Tibial artery (tissue), 4 donors: ENCODE measurements at places on chromosomes 7 and 10.
A peak's percentile ranks its signal among the peaks of the same experiment; 100 is the strongest.

GRCh38 chr10:118256825-118257570 lies 85.1 kb downstream of the FAM204A start:
- DNase-seq = no peak

DNA sequence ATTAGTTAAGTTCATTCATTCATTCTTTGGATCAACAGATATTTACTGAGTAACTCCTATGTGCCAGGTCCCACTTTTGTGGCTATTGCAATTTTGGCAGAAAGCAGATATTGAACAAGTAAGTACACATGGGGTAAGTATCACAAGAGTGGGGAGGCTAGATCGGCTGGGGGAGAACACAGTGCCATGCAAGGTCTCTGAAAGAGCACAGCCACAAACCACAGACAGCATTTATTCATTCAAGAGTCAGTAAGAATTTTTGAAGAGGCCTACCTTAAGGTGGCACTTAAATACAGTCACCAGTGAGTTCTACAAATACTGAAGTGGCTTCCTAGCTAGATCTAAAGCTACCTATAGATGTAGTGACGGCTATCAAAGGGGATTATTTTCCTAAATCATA lies 304.2 kb downstream of the RNLS start:
- no peak for DNase-seq

DNA sequence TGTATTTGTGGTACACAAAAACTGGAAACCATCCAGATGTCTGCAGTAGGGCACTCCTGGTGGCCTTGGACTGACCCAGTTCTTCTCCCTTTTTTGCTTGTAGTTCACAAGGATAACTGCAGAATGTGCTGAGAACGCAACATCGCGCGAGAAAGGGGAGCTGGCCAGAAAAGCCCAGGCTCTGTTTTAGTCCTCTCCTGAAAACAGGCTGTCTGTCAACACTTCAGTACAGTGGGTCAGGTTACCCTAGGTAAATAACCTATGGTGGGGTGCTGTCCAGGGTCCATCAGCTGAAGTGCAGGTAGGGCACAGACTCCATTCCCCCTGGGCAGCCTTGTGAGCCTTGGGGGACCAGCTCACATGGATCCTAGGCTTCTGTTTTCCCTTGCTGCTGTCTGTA lies 495.8 kb downstream of the MDFIC start:
- DNase-seq = no peak

GRCh38 chr10:133289761-133290160 lies 13.1 kb upstream of the ADAM8 start:
- DNase-seq = no peak

DNA sequence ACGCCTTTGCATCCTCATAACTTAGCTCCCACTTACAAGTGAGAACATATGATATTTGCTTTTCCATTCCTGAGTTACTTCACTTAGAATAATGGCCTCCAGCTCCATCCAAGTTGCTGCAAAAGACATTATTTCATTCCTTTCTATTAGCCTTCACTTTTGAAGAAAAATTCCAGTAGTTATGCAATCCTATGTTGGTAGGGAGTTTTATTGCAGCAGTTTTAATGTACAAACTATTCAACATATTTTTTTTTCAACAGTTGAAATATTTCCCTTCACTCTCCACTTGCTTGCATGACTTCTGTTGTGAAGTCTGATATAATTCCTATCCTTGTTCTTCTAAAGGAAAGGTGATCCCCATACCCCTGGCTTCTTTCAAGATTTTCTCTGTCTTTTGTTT lies 27.3 kb upstream of the ARHGAP22 start:
- no peak for DNase-seq

DNA sequence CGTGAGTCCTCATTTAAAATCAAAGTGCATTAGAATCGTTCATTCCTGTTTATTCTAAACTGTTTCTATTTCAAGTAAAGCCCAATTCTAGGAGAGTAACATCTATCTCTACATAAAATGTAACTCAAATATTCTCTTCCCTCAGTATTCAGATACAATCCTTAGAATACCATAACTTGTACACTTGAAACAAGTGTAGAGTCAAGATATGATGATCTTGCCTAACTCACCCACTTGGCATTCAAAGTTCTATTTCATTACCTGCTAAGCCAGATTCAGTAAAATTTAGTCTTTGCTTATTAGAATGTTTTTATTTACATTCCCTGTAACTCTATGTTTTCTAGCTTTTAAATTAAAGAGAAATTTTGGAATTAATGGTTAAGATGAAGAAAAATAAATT lies 31.6 kb downstream of the PRPS1L1 start:
- no peak for DNase-seq

DNA sequence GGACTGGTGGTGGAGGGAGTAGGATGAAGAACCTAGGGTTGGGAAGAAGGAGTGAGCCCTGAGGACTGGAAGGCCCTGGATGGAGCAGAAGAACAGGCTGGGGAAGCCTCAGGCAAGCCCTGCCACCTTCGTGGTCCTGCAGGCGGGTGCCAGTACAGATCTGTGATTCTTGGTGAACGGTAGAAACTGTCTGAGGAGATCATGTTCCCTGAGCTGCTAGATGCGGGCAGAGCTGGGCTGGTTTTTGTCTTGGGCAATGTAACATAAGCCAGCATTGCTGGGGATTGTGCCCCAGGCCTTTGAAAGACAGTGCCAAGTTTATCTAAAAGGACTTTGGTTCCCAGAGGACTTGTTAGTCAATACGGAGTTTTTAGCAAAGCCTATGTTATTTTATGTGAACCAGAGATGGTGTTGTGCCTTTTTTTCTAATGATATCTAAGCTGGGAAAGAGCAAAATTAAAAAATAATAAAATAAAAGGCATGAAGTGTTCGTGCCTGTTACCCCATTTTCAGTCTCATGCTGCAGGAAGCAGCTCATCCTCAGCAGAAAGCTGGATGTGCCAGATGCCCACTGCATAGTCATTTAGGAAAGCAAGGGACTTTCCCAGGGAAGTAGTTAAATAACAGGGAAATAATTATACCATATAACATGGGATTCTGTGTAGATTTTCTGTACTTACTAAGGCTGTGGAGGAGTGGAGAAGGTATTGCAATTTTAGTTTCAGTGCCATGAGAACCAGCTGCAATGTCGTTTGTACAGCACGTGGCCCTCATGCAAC lies 24.4 kb upstream of the FIGNL1 start:
- DNase-seq = no peak

DNA sequence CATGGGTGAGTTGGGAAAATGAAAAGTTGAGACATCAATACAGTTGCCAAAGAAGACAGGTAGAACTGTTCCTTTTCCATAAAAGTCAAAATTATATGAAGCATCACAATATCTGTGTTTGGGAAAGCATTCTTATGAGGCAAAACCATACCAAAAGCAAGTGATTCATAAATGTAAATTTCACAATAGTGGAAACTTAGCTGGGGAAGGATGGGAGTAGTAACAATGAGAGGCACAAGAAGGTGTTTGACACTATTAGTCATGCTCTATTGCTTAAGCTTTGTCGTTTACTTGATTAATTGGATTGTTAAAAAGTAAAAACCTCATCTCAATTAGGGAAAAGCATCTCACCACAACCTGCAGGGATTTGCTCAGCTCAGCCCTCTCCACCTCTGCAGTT lies 240.2 kb downstream of the C7orf25 start:
- DNase-seq = no peak

DNA sequence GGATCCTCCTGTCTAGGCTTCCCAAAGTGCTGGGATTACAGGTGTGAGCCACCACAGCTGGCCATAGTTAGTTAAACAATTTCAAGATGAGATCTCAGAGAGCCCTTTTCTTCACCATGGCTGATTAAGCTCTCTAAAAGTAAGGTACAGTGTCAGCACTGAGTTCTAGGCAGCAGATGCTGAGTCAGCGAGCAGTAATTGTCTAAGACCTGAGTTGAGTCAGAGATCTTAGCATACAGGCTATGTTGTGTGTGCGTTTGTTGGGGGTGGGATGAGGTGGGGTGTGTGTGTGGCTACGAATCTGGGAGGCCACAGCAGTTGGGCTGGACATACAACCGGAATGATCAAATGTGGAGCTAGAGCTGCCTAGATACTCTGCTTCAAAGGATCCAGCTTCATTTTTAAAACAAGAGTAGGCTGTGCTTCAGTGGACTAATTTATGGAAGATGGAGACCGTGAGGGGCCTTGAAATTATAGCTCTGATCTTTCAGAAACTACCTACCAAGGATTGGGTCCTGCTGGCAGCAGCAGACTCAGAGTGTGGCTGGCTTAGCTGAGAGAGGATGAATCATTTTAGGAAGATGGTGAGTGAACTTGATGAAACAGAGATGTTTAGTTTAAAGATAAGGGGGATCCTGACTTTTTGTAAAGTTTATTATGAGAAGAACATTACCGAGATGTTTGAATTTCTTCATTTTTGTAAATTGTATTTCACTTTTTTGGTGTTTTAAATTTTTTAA lies 17.5 kb upstream of the MTPN start:
- no peak for DNase-seq

- no peak for DNase-seq
Measured at GRCh38 chr7:88456490-88456889, 149.8 kb upstream of the STEAP4 start.

GRCh38 chr10:101014966-101015581 lies 15.5 kb downstream of the LZTS2 start:
- no peak for DNase-seq

DNA sequence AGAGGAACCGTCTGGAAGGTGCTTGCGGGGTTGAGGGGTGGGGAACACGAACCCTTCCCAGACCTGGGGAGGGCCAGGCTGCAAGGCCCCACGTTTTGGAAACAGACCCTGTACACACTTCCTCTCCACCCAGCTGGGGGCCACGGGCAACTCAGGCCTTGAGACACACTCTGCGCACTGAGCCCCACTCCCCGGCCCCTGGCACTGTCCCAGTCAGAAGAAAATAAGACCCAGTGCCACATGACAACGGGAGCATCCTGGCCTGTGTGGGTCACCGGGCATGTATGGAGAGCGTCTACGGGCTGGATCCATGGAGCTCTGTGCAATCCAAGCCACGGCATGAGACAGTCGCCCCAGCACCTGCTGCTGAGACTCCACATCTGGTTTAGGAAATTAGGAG lies 63.7 kb downstream of the CARD11 start:
- no peak for DNase-seq

DNA sequence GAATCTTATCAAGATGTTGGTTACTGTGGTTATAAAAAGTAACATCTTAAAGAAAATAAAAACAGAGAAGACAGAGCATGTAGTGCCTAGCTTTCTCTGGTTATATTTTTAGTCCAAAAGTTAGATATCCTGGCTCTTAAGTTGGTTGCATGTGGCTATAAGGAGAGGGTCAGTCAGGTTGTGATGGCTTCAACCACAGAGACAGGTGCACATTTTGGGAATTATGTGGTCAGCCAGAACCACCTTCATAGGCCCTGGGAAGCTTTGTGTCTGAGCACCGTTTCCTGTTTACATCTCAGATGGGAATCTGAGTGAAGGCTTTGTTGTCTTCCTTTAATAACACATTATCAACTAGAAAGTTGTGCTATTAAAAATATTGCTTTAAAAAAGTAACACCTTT lies 265.1 kb upstream of the IGFBP3 start:
- no peak for DNase-seq

- DNase-seq = no peak
Measured at GRCh38 chr10:69728335-69728870, 73.3 kb upstream of the COL13A1 start.

- no peak for DNase-seq
Measured at GRCh38 chr10:61136139-61136538, 192.2 kb upstream of the RHOBTB1 start.

GRCh38 chr10:48789486-48790456 lies 105.1 kb downstream of the WDFY4 start:
- DNase-seq = no peak

- DNase-seq = no peak
Measured at GRCh38 chr10:10233229-10233628, 784.4 kb upstream of the CELF2 start.

GRCh38 chr10:100613846-100614245 lies 78.1 kb downstream of the HIF1AN start:
- no peak for DNase-seq

- no peak for DNase-seq
Measured at GRCh38 chr10:81877596-81877995, 2.6 kb downstream of the NRG3 start.

DNA sequence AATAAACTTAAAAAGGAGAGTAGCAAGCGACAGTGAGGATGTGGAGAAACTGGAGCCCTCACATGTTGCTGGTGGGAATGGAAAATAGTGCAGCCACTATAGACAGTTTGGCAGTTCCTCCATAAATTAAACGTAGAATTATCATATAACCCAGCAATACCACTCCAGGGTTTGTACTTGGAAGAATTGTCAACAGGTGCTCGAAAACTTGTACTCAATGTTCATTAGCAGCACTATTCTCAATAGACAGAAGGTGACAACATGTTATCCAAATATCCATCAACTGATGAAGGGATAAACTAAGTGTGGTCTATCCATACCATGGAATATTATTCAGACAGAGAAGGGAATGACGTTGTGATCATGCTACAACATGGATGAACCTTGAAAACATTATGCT lies 71.9 kb downstream of the GALNT11 start:
- DNase-seq = no peak

- DNase-seq = no peak
Measured at GRCh38 chr10:124238367-124238766, 145.0 kb upstream of the CHST15 start.

- no peak for DNase-seq
Measured at GRCh38 chr10:71478813-71479365, 82.2 kb downstream of the CDH23 start.

DNA sequence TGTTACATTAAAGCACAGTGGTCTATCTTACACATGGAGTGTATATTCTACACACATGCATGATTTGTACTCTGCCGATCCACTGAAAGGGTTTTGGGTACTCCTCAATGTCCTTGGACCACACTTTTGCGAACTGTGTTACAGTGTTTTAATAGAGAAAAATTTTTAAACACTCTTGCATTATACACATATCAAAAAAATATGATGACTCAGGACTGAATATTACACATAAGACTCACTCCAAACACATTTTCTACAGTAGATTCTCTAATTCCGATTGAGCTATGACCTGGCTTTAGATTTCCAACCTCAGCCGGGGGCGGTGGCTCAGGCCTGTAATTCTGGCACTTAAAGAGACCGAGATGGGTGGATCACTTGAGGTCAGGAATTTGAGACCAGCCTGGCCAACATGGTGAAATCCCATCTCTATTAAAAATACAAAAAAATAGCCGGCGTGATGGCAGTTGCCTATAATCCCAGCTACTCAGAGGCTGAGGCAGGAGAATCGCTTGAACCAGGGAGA lies 222.4 kb downstream of the CACNA2D1 start:
- DNase-seq = no peak

- peak; percentile 88 for DNase-seq
Measured at GRCh38 chr7:99392659-99393354, 15.6 kb downstream of the PDAP1 start.

DNA sequence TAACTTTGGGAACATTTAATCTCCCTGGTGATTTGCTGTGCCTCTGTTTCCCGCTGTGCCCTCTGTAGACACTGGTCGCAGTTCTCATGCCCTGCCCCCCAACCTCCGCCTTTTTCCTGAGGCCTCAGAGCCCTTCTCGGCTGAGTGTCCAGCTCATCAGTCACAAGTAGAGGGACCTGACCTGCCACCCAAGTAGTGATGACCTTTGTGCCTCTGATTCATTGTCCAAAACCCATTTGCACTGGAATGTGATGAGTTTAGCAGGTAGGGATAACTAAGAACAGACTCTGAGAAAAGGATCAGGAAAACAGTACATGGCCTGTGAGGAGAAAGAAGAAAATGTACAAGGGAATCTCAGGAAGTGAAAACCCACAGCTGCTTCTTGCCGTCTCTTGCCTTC lies 58.8 kb downstream of the LANCL2 start:
- no peak for DNase-seq
